ENCODE measurements at places on chromosomes 6 and 20.
A peak's percentile ranks its signal among the peaks of the same experiment; 100 is the strongest.

GRCh38 chr20:48393311-48393685 is 434.5 kb downstream of the PREX1 start:
- DNase-seq, result no peak

- DNase-seq, result no peak
Measured at GRCh38 chr6:138680085-138680484, 93.5 kb upstream of the CCDC28A start.

DNA sequence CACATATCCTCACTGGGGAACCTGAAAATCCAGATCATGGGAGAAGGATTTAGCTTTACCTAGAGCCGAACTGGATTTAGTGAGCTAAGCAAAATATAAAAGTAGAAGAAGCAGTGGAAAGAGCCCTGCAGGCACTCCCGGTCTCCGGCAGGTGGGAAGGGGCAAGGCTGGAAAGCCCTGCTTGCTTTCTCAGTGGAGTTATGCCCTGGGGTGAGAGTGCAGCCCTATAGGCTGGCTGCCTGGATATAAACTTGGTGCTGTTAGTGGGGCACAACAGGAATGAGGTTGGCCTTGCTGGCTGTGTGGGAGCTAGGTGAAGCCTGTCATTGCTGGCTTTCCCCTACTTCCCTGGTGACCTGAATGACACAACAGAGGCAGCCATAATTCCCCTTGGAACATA is 122.0 kb downstream of the CDK19 start:
- no peak for DNase-seq

GRCh38 chr6:100126790-100127484 is 132.9 kb upstream of the MCHR2 start:
- no peak for DNase-seq

DNA sequence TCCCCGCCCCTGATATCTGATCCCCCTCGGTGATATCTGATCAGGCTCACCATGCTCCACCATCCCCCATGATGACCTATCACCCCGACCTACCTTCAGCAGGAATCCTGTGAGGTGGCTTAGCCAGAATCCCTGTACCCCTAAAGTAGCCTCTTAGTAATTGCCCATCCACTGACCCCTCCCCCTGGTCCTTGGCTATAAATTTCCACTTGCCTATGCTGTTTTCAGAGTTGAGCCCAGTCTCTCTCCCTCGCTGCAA is 177.5 kb upstream of the GGTLC1 start:
- no peak for DNase-seq

- no peak for DNase-seq
Measured at GRCh38 chr6:130906736-130907381, 79.7 kb downstream of the SMLR1 start.

GRCh38 chr6:111871725-111872400 is 1.4 kb downstream of the FYN start:
- DNase-seq, result peak; percentile 59

GRCh38 chr6:20811109-20811761 is 277.0 kb downstream of the CDKAL1 start:
- DNase-seq, result no peak

- DNase-seq, result peak; percentile 52
Measured at GRCh38 chr20:63433756-63434531, 38.5 kb downstream of the KCNQ2 start.

DNA sequence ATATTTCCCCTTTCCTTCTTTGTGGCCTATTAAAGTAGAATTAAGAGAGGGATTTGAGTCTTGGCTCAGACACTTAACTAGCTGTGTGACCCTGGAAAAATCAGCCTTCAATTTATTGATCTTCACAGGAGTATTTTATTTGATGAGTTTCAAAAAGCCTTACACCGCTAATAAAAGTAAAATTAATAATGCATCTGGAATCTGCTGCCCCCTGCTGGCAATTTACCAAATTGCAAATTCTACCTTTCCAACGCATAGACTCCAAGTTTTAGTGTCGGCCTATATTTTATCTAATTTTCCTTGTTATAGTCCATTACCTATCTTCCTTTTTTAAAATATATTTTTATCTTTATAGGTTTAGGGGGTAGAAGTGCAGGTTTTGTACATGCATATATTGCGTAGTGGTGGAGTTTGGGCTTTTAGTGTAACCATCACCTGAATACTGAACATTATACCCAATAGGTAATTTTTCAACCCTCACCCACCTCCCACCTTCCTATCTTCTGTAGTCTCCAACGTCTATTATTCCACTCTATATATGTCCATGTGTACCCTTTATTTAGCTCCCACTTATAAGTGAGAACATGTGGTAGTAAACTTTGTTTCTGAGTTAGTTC is 46.3 kb downstream of the GOPC start:
- peak; percentile 26 for DNase-seq

GRCh38 chr6:97049253-97050011 is 124.9 kb downstream of the KLHL32 start:
- DNase-seq, result no peak

GRCh38 chr20:48970681-48971365 is 49.3 kb downstream of the ARFGEF2 start:
- no peak for DNase-seq

- no peak for DNase-seq
Measured at GRCh38 chr6:16909658-16910360, 148.5 kb upstream of the ATXN1 start.

DNA sequence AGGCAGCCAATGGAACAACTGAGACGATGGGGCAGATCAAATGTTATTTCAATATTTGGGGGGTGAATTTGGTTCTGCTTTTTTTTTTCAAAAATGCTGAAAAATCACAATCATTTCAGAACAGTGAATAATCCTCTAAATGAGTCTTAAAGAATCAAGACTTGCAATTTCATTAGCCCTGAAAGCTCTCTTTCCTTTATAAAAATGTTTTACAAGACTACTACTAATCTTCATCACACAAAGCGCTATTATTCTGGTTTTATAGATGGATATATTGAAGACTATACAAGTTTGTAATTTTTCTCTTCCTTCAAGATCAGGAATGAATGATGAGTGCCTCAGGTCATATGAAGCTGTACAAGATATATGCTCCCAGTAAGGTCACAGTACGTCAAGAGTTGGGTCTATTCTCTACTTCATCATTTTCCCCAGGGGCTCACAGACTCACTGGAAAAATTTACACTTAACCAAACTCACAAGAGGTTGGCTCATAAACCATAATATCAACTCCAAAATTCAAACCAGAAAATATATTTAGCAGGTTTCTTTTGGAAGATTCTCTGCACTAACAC is 19.5 kb downstream of the RNF24 start:
- no peak for DNase-seq

DNA sequence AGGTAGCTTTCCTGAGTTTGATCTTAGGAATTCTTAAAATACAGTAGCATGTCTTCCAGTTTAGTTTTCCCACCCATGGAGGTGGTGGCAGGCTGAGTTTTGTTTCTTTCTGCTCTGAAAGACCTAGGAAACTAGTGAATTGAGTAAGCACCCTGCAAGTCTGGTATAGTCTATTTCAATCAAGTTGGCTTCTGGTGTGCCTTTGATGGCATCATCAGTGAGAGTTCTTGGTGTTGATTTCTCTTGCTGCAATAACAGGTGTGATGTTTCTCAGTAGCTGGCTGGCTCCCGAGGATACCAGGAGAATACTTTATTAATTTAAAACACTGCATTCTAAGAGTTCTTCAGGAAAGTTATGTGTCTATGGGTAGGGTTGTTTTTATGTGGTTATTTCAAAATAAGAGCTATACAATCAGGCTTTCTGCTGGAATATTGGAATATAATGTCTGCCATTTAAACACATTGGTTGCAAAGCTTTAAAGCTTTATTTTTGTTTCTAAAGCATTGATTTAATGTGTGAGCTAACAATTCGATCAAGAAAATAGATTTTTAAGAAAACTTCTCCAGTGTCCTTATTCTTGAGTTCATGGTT is 19.0 kb downstream of the VAPB start:
- DNase-seq, result peak; percentile 51

- DNase-seq, result no peak
Measured at GRCh38 chr20:58420798-58421496, 31.9 kb downstream of the VAPB start.
